ENCODE measurements at places on chromosomes 2 and 18.

DNA sequence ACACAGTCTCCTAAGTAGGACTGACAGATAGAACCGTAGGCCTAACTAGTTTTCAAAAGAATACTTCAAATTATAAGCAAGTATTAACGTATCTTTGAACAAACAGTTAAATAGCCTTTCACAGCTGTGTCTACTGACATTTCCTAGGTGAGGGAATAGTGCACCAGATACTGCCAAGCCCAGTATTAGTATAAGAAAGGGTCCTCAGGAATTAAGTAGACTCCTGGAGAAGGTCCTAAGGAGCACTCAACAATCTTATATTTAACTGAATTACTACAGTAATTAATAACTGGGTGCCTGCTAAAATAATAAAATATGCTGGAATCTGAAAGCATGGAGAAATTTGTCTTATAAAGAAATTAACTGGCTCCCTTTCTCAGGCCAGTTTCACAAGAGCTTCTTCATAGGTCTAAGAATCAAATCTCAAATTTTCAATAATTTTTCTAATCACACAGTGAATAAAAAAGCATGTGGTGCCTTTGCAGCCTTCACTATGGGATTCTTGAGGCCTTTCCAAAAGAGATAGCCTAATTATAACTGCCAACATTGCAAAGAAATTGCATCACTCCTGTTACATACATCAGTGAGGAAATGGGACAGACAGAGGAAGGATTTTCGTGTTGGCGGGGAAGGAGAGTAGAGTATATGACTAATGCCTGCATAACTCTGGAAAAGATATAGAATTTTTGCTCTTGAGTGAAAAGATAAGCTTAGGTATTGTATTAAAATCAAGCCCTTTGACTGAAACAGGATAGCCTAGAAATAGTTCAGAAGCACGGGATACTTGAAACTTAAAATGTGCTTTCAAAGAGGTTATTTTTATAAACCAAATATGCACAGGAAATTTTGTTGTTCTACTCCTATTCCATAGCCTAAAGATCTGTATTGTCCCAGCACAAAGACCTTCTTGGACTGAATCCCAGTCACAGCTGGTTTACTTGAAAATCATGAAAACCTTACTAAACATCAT lies 228.6 kb upstream of the STK17B start:
- DNase-seq, result no peak

- DNase-seq, result peak; percentile 68
Measured at GRCh38 chr2:20584399-20585358, 66.2 kb downstream of the HS1BP3 start.

- no peak for DNase-seq
Measured at GRCh38 chr2:88006912-88007439, 9.4 kb downstream of the RNU2-63P start.

DNA sequence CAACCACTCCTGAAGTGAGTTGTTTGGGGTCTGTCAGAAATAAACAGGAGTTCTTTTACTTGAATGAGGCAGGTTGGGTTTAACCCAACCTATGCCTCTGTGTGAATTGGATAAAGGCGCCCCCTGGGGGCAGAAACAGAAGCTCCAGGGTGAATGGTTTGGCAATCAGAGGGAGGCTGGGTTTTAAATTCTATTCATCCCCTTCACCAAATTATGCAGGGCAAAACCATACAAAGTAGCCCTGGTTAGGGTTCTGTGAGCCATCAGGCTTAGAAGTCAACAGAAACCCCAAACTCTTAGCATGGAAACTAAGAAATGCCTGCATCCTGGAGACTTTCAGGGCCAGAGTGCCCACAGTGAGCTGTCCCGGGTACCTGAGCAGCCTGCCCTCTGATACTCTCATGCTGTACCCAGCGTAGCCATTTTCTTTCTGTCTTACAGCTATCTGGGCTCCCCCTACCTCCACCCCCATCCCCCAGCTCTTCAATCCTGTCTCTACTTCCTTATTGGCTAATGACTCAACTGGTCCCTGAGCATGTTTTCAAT lies 241.5 kb downstream of the ICOS start:
- no peak for DNase-seq

DNA sequence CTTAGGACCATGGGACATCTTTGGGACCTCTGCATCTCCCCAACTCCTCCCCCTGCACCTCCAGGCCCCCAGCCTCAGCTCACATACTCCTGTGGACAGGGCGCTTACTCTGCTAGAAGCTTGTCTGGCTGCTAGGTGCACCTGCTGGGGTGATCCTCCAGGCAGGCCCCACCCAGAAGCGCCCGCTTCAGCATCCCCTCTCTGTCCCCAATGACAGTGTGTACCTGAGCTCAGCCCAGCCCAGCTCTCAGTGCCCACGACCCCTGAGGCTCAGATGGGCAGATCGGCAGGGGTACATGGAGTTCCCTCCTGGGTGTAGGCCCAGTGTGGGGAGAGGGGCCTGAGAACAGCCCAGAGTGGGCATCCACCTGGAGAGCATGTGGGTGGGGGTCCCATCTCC lies 5.9 kb downstream of the TEKT4 start:
- DNase-seq, result no peak
